Activated gamma-delta T cell treated with anti-CD3 and anti-CD28 coated beads, Interleukin-2, amount 50 U/mL, for 16 hours (primary cell): ENCODE measurements at places on chromosomes 3 and 15.

GRCh38 chr3:71930056-71930991 is 145.4 kb upstream of the PROK2 start:
- DNase-seq, result no peak

DNA sequence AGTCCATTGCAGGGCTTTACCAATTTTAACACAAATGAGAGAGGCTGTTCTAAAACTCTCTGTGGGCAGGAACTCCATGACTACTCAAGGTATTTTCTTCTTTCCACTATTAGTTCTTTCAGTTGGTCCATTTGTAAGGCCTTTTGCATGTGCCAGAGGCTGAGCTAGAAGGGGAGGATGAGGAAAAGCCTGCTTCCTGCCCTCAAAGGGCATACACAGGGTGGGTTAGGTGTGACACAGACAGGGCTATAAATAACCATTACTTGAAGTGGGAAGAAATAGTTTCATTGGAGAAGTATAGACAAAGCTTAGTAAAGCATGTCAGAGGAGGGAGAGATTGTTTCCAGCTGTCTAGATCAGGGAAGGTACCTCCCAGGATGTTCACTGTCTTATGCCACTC is 52.1 kb upstream of the PRTG start:
- no peak for DNase-seq

GRCh38 chr15:88835646-88836045 is 32.4 kb downstream of the ACAN start:
- DNase-seq, result no peak

DNA sequence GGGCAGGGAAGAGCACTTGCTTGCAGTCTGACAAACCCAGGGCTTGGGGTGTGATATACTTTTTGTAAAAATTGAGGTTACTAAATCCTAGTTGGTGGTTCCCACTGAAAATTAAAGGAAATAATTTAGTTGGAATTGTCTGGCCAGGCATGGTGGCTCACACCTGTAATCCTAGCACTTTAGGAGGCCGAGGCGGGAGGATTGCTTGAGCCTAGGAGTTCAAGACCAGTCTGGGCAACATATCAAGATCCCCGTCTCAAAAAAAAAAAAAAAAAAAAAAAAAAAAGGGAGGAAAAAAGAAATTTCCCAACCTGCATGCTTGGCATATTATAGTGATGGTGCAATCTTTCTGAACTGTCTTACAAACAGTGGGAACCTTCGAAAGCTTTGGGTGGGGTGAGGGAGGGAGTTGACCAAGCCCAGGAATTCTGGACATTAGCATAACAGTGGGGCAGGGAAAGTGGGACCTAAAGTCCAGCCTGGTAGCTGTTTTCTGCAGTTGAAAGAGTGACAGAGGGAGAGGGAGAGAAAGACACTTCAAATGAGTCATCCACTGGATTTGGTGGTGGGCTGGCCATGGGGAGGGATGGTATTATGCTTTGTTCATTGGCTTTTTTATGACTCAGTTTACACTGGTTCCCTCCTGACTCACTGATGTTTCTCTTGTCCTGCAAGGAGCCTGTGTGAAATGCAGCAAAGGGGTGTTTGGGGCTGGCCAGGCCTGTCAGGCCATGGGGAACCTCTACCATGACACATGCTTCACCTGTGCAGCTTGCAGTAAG is 41.1 kb downstream of the LIMD1 start:
- DNase-seq, result no peak

DNA sequence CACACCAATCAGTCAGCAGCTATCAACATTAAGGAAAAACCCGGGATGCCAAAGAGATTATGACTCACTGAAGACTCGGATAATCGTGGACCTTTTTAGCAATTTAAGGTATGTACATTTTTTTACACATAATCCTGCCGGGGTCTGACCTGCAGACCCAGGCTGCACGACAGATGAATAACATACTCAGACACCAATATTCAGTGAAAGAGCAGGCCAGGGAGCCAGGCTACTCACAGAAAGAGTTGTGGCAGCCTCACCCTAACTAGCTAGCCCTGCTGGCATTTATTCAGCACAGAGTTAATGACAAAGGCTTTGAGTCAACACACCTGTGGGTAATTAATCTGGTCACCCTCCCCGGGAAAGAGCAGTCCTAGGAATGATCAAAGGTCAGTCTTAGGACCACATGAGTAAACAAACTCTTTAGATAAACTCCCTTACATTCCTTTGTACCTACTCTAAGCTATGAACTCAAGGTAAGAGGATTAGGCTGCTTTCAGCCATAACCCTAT is 727.5 kb downstream of the TBL1XR1 start:
- DNase-seq, result no peak

DNA sequence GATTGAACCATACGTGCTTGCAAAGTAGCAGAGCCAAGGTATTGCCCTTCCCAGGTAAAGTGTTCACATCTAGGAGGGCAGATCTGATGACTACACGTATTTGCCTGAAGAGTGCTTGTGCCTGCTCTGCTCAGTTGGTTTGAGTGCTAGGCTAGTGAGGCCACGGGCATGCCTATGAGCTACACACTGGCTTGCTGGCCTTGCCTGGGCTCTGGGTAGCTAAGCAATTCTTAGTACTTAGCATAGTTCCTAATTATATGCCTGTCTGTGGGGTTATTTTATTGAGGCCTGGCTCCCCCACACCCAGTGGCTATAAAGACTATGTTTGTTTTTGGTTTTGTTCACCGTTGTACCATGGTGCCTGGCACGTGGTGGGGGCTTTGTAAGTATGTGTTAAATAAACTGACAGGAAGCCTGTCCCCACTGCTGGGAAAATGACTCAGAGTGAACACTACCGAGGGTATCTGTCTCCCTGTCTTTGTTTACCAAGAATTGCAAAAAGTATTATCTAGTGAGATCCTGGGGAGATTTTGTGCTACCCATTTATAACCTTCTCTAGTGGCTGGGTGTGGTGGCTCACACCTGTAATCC is 72.1 kb upstream of the ETV5 start:
- no peak for DNase-seq

GRCh38 chr3:157065201-157065600 is 94.7 kb downstream of the CCNL1 start:
- no peak for DNase-seq

- no peak for DNase-seq
Observed at GRCh38 chr3:4417449-4417848, 49.6 kb downstream of the SUMF1 start.
